ENCODE measurements at places on chromosomes 11 and 22. TPM values are rescaled to one million over a fixed set of nuclear protein-coding genes. Genes with fewer than 3 reads are reported as not detected.

Gene P2RY6
- 1.1 TPM for total RNA-seq

Gene MS4A4E
- total RNA-seq, result not detected

Gene SLC36A4
- total RNA-seq, result 13.1 TPM

Gene TRPC6
- total RNA-seq, result 1.2 TPM
